ENCODE measurements at places on chromosomes 1 and 21.

GRCh38 chr1:6266641-6267040 lies 5.7 kb upstream of the GPR153 start:
- no peak for DNase-seq

- DNase-seq = no peak
Measured at GRCh38 chr21:36430841-36431240, 45.6 kb downstream of the CHAF1B start.

DNA sequence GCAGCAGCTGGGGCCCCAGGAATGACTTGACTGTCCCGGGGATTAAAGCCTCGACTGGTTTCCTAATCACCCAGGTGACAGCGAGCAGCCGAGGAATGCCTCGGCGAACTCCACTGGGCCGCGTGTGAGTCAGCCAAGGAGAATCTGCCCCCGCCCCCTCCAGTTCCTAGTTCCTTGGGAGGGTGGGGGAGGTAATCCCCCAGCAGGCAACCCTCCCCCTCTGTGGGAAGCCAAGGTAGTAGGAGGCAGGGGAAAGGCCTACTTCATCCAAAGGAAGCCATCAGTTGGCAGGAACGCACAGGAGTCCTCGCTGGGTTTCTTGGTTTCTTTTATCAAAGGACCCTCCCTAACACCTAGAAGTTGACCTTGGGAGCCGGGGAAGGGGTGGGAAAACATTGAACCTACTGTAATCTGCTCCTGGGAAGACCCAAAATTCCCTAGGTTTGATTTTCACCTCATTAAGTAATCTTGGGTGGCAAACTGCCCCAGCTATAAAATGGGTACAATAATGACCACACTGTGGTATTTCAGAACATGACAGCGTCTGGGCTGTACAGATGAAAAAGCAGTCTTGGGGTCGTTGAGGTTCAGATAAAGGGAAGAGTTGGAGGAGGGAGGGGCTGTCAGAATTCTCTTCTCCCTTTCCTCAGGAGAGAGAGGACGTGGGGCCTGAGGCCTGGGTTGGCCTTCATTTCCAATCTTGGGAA lies 1.4 kb downstream of the TENT5B start:
- DNase-seq = no peak

GRCh38 chr1:224683936-224684335 lies 67.8 kb downstream of the CNIH3 start:
- no peak for DNase-seq

- no peak for DNase-seq
Measured at GRCh38 chr1:1957533-1957961, 38.5 kb upstream of the TMEM52 start.

DNA sequence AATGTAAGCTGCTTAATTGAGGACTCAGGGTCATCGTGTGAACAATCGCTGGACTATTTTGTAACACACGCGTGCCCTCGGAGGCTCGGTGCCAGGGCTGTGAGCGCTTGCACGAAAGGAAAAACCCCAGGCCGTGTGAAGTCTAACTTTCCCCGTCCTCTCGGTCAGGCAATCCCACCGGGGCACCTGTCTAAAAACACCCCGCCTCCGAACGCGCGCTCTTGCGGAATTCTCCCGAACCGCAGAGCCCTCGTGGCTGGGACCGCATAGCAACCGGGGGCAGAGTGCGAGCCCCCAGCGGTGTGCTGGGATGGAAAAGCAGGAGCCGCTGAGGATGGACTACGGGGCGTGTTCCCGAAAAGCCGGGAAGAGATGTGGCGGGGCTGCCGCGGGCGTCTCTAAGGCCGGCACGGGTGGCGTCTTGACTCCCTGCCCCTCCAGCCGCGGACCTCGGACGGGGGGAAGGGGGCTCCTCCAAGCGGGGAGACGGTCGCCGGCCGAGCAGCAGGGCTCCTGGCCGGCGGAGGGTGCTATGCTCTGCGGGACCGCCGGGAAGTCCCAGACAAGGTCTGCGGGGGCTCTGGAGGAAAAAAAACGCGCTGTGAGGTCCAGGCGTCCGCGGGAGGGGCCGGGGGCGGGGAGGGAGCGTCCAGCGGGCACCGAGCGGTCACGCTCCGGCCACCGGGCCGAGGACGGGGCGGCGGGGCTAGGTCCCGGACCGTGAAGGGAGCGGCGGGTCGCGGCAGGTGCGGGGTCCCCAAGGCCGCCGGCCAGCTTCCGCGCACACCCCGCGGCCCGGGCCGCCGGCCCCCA lies 936 bp downstream of the ZBTB21 start:
- peak; percentile 29 for DNase-seq

GRCh38 chr1:27865821-27866220 lies 6.5 kb upstream of the THEMIS2 start:
- DNase-seq = no peak

- DNase-seq = no peak
Measured at GRCh38 chr1:190376044-190376443, 101.6 kb downstream of the BRINP3 start.

- DNase-seq = no peak
Measured at GRCh38 chr1:1129381-1129821, 13.5 kb upstream of the C1orf159 start.

- no peak for DNase-seq
Measured at GRCh38 chr1:107698161-107698560, 266.8 kb downstream of the VAV3 start.

GRCh38 chr1:226370144-226370923 lies 37.6 kb downstream of the PARP1 start:
- no peak for DNase-seq

GRCh38 chr1:4411862-4412261 lies 242.5 kb upstream of the AJAP1 start:
- no peak for DNase-seq

DNA sequence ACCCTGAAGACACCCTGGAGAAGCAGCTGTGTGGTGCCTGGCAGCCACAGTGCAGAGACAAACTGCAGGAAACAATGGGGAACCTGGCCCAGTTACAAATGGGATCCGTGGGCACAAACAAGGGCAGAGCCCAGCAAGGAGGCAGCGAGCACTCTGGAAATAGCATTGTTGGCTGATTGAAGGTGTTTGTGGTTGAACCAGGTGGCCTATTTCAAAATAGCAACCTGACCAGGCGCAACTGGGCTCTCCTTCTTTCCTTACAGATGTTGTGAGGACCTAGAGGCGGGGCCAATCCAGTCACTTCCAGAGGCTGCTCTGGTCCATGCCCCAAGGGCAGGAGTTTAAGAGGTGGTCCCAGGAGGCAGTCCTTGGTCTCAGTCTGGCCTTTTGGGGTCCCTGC lies 21.7 kb upstream of the ZBTB21 start:
- no peak for DNase-seq

DNA sequence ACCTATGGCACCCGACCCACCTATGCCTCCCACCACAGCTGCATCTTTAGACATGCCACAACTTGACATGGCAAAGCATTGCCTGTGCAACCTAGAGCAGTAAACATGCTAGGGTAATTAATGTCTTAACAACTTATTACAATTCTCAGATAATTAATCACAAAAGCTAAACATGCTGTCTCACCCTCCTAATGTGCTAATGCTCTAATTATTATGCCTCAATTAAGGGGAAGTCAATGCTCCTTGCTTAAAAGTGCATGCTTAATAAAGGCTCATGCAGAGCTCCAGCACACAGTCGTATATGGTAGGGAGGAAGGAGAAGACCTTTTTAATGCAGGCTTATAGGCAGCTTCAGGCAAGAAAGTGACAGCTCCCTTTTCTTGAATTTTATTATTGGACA lies 396.0 kb downstream of the SEC16B start:
- no peak for DNase-seq

DNA sequence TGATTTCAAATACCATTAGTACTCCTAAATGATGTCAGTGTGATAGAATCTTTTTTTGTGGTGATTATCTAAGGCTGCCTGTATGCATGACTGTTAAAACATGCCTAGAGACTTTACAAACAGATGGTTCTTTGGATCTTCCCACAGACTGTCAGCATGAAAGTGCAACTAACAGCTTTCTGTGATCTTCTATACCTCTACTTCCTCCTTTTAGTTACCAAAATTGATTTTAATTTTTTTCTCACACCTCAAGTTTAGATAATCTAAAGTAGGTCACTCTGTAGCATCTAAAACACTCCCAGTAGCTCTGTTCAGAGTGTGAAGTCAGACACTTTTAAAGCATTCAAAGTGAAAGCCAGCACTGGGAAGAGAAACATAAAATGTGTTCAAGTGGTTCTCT lies 534.5 kb downstream of the PTPRC start:
- no peak for DNase-seq

DNA sequence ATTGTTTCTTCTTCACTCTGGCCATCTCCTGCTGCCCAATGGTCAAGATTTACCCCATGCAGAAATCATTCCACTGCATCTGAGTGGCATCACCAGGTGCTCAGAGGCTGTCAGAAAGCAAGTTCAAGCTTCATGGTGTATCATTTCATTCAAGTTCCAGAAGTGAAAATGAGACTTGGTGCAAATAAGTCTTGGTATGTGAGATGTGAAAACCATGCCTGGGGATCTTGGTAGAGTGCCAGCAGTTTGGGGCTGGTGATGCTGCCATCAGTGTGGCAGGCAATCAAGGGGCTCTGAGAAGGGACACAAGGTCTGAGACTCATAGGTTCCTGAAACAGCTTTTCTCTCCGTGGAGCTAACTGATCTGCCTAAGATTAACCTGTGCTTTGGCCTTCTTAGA lies 52.0 kb downstream of the CD2 start:
- DNase-seq = peak; percentile 38

GRCh38 chr21:31752967-31753366 lies 21.0 kb upstream of the SCAF4 start:
- no peak for DNase-seq

GRCh38 chr1:196960854-196961253 lies 16.5 kb upstream of the CFHR5 start:
- DNase-seq = no peak

DNA sequence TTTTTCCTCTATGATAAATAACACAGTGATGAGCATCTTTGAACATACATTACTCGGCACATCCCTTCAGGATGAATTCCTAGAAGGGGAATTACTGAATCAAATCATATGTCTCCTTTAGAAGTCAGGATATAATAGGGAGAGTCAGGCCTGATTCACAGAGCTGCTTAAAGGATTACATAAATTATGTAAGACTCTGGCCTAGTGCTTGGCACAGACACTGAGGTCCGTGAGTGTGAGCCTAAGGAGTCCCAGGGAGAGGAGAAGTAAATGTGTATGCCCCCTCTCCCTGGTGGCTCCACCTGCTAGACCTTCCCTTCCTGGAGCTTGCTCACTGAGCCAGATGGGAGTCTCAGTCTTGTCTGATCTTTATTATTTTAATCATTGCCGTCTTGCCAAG lies 8.6 kb upstream of the FOXE3 start:
- no peak for DNase-seq

GRCh38 chr1:192954705-192955265 lies 104.4 kb downstream of the UCHL5 start:
- no peak for DNase-seq

All from T-helper 9 cell (primary cell).